Activated T-helper 17 cell treated with anti-CD3 and anti-CD28 coated beads, Interleukin-2, amount 50 U/mL, for 72 hours (primary cell): ENCODE measurements at places on chromosomes 12 and 14. TPM values are rescaled to one million over a fixed set of nuclear protein-coding genes. Genes with fewer than 3 reads are reported as not detected.

DNA sequence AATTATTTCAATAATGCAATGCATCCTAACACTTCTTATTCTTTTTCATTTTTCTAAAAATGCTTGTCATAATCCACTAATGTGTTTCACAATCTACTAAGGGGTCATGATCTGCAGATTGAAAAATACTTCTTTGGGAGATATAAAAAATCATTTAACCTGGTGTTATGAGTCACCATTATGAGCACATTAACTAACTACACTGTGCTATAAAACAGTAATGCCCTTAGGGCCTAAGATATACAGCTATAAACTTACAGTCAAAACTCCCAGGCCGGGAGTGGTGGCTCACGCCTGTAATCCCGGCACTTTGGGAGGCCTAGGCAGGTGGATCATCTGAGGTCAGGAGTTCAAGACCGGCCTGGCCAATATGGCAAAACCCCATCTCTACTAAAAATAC, 14.2 kb downstream of the ATXN2 start:
- no peak for ATAC-seq

The MYF6 gene
- not detected for total RNA-seq

The INHBC gene
- not detected for total RNA-seq

GRCh38 chr12:124998705-124999104, 5.3 kb downstream of the BRI3BP start:
- ATAC-seq = no peak

- ATAC-seq = no peak
These were observed 581.1 kb upstream of the MGAT4C start for GRCh38 chr12:86837246-86837645.

DNA sequence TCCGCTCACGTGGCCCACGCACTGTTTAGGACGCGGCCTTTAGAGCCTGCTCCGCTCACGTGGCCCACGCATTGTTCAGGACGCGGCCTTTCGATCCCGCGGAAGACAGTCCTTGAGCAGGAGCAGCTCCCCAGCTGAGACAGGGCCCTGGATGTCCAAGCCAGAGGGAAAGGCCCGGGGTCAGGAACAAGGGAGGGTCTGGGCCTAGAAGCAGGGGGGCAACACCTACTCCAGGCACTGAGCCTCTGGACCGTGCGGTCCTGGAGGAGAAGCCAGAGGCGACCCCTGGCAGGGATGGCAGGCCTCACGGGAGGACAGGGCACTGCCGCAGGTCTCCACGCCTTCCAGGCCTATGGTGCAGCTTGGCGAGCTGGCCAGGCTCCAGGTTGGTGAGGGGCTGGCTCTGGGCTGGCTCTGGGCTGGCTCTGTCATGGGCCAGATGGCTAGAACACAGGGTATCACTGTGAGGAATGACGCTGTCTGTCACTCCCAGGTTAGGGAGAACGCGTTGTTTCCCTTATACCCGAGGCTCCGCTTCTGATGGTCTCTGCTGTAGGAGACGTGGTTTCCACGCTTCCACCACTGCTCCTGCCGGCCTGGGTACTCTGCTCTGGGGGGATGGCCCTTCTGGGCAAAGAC, 341.7 kb downstream of the TMEM121 start:
- no peak for ATAC-seq

GRCh38 chr14:33435911-33436689, 497.4 kb downstream of the NPAS3 start:
- ATAC-seq = peak; percentile 97

GRCh38 chr14:99666533-99666932, 17.6 kb upstream of the CYP46A1 start:
- no peak for ATAC-seq
